ENCODE measurements at places on chromosomes 12 and 14.

GRCh38 chr14:98297567-98297966, 974.4 kb downstream of the BCL11B start:
- DNase-seq, result no peak

DNA sequence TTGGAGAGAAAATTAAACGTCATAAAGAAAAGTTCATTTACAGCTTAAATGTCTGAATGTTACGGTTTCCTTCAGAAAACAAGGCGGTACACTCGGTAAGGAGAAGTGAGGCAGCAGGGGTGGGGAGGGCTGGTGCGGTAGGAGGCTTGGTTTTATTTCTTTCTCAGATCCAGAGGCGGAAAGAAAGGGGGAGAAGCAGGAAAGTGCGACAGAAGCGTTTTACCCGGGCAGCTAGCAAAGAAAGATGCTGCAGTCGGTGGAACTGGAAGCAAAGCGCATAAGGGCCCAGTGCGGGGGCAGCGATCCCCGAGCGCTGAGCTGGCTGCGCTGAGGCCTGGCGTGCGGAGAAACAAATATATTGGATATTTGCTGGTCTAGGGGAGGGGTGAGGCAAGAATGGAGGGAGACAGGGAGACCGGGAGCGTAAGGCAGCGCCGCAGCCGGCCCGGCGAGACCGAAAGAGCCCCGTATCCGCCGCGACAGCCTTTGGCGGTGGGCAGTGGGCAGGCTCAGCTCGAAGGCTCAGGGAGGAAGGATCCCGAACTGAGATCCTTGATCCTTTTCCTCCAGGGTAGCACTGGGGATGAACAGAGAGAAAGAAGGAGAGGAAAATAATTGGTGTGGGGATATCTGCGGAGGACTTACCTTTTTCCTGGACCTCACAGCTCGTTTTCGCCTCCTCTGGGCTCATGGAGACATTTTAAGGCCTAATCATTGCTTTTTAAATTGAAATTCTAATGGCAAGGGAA, 6.4 kb upstream of the HOXC11 start:
- no peak for DNase-seq

GRCh38 chr12:47360093-47360480, 280.3 kb upstream of the AMIGO2 start:
- DNase-seq, result no peak

DNA sequence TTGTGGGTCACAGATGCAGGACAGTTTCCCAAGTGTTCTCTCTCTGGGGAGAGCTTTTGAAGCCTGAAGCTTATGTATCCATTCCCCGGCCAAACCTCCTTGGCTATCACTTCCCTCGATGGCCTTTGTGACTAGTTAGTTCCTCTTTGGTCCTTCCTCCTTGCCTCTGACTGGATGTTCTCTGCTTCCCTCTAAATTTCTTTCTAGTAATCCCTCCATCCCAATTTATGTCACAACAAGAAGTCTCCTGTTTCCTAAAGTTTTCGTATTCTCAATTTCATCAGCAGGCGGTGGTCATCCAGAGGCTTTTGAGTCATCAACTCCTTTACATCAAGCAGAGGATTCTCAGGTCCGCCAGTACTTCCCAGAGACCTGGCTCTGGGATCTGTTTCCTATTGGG, 27.5 kb downstream of the A2ML1 start:
- DNase-seq, result no peak

DNA sequence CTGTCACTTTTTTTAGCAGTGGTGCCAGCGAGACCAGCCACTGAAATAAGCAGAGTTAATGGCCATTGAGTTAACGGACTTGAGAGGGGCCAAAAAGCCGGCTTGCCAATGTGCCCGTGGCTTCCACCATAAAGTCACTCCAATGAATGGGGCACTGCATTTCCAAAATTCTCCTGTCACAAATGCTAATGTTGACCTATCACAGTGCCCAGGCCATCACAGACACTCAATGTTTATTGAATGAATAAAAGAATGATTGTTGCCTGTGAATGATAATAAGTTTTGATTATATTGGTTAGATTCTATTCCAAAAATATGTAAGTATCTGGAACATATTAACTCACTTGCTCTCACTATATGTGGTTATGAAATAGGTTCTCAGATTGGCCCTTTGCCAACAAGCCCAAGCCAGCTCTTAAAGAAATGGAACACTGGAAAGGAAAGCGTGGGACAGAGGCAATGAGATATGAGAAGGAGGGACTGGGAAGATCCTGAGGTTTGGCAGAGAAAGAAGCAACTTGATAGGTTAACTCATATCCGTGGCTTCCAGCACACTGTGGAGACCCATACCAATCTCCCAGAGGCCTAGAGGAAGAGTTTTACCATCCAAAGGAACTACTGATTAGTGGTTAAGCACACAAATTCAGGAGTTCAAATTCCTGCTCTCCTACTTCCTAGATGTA, 108.7 kb downstream of the BTG1 start:
- no peak for DNase-seq
